Smooth muscle cell of the pulmonary artery (primary cell): ENCODE measurements at places on chromosomes 13 and 19. TPM values are rescaled to one million over a fixed set of nuclear protein-coding genes. Genes with fewer than 3 reads are reported as not detected.

SYNE4 gene
- 0.13 and 0.20 TPM in 2 replicates for total RNA-seq

RASAL3 gene
- total RNA-seq = 0.07 TPM in 2 replicates

VAV1 gene
- total RNA-seq = 0.03 TPM in 1 of 2 replicates, not detected in the other

LENG1 gene
- total RNA-seq = 3.1 and 3.5 TPM in 2 replicates

ZNF8 gene
- 6.3 and 7.6 TPM in 2 replicates for total RNA-seq

CNN1 gene
- 25.2 and 31.1 TPM in 2 replicates for total RNA-seq

TMPRSS9 gene
- 0.17 TPM in 1 of 2 replicates, not detected in the other for total RNA-seq

CEBPA gene
- 0.07 and 0.13 TPM in 2 replicates for total RNA-seq

ZNF837 gene
- 1.4 and 1.9 TPM in 2 replicates for total RNA-seq

FREM2 gene
- total RNA-seq = under 0.01 TPM in 1 of 2 replicates, not detected in the other

ZNF91 gene
- 16.0 and 16.9 TPM in 2 replicates for total RNA-seq

MYH14 gene
- 0.03 and 0.13 TPM in 2 replicates for total RNA-seq

IL4I1 gene
- total RNA-seq = 0.13 and 0.23 TPM in 2 replicates

NCCRP1 gene
- not detected in 2 replicates for total RNA-seq

S1PR2 gene
- 11.9 and 14.6 TPM in 2 replicates for total RNA-seq

SIGLEC6 gene
- total RNA-seq = not detected in 2 replicates

FGF9 gene
- total RNA-seq = 0.03 and 0.39 TPM in 2 replicates

MAP4K1 gene
- 0.07 and 0.46 TPM in 2 replicates for total RNA-seq

KIRREL2 gene
- total RNA-seq = not detected in 2 replicates

MEF2B gene
- total RNA-seq = 0.07 TPM in 1 of 2 replicates, not detected in the other

TMEM238 gene
- total RNA-seq = 0.23 and 0.39 TPM in 2 replicates

WDR87 gene
- not detected in 2 replicates for total RNA-seq

LHB gene
- not detected in 2 replicates for total RNA-seq

TMEM91 gene
- total RNA-seq = 3.6 and 6.5 TPM in 2 replicates

PTPRH gene
- 1.9 and 5.7 TPM in 2 replicates for total RNA-seq

DZIP1 gene
- total RNA-seq = 41.0 and 62.0 TPM in 2 replicates

PRODH2 gene
- total RNA-seq = not detected in 2 replicates

ZNF878 gene
- total RNA-seq = 0.07 and 0.20 TPM in 2 replicates
